ENCODE measurements at places on chromosomes 5 and 9.

GRCh38 chr9:81685763-81686613, 3.4 kb downstream of the TLE1 start:
- DNase-seq = no peak

DNA sequence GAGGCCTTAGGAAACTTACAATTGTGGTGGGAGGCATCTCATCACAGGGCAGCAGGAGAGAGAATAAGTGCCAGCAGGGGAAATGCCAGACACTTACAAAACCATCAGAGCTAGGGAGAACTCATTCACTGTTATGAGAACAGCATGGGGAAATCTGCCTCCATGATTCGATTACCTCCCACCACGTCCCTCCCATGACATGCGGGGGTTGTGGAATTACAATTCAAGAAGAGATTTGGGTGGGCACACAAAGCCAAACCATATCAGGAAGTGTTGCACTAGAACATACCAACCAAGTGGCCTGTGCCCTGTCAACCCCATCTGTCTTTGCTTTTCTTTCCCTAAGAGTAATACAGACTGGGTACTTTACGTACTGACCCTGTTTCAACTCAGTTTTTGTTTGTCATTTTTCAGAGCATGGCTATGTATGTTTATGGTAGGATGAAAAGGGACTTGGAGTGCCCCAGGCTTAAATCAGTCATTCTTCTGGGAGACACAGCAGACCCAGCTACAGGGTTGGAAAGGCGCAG, 58.3 kb upstream of the TGFBR1 start:
- no peak for DNase-seq

DNA sequence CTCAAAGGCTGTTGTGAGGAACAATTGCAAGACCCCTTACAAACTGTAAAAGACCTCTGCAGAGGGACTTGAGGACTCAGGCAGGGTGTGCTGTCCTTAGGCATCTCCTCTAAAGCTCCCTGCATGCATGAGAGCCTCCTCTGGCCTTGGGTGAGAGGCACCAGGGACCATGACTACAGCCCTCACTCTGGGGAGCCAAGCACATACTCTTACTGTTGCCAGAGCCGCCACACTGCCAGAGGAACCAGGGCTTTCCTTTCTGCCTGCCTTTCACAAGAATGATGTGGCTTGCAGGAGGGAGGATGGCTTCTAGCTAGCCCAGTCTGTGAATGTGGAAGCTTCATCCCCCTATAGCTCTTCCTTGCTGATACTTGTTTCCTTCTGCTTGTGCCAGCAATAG, 5.9 kb downstream of the IGFBPL1 start:
- DNase-seq = no peak

DNA sequence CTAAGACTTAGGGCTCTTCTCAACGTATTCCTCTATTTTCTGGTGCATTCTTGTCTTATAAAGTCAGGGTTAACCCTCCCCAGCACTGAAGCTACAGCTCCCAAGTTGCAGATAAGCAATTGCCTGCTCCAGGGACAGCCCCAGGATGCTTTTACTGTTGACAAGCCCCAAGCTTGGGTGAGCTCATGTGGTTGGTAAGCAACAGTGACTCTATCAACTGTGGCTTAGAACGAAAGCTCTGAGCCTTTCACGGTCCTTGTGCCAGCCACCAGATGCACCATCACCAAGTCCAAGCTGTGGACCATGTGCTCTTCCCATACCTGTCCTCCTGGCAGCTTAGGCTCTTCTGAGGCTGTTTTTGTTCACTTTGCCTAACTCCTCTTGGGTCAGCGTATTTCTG, 13.5 kb downstream of the ADRB2 start:
- DNase-seq = no peak

DNA sequence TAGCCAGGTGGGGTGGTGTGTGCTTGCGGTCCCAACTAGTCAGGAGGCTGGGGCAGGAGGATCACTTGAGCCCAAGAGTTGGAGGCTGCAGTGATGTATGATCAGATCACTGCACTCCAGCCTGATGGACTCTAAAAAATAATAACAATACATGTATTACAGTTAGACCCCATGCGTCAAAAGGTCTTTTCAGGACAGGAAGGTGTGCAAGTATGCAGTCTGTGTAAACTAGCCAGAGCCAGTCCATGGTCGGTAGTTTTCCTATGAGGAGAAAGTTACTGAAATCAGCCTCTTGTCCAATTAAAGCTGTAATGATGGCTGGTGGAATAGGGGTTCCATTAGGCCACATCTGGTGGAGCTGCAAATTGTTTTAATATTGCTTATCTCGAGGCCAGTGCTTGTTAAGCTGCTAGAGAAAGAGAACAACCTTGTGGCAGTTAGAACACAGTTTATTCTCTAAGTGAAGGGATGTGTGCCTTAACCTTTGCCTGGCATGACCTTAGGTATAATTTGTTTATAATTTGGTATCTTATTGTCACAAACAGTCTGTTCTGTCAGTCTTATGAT, 1.5 kb upstream of the STOM start:
- DNase-seq = no peak

DNA sequence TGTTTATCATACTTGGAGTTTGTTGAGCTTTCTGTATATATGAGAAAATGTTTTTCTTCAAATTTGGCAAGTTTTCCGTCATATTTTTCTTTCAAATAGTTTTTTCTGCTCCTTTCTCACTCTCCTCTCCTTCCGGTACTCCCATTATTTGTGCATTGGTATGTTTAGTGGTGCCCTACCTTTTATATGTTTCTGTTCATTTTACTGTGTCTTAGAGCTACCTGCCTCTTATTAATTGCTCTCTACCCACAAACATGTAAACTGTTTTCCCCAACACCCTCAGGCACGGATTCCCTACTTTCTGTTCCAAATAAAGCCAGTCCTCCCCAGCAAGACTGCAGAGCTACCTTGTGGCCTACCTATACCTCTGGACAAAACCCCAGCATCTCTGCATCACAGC, 60.6 kb upstream of the S1PR3 start:
- no peak for DNase-seq

GRCh38 chr9:10855847-10856246, 243.0 kb upstream of the PTPRD start:
- no peak for DNase-seq

DNA sequence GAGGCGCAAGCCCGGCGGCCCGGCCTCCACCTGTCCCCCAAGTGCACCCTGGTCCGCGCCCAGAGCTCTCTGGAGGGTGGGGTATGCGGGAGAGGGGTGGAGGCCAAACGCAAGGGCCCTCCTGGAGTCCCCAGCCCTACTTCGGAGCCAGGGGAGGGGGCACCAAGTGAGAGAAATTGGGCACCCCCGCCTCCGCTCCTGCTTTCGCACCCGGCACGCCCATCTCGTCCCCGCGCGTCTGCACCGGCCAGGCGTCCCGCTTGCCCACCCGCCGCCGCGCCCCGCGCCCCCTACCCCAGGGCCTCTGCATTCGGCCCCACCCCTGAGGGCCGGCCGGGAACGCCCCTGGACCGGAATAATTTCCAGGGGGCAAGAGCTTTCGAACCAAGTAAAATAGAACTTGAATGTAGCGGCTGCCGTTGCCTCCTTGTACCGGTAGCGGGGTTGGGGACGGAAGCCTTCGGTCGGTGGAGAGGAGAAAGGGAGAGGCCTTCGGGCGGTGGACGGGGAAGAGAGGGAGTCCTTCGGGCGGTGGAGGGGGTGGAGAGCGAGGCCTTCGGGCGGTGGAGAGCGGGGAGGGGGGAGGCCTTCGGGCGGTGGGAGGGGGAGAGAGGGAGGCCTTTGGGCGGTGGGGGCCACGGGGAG, 694 bp upstream of the PHPT1 start:
- DNase-seq = peak; percentile 46

DNA sequence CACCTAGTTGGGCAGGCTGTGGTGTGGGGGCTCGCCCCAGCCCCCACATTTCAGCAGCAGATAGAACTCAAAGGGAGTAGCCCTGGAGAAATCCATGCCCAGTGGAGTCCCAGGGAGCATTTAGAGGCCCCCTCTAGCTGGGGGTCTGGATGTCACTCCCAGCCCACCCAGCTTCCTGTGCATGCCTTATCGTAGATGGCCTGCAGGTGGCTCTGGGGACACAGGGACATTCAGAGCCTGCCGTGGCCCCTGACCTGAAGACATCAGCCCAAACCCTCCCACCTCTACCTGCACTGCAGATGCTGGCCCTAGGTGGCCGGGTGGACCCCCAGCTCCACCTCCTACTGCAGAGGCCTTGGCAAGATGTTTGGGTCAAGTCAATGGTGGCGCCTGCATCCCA, 49.0 kb upstream of the LMX1B start:
- DNase-seq = no peak

DNA sequence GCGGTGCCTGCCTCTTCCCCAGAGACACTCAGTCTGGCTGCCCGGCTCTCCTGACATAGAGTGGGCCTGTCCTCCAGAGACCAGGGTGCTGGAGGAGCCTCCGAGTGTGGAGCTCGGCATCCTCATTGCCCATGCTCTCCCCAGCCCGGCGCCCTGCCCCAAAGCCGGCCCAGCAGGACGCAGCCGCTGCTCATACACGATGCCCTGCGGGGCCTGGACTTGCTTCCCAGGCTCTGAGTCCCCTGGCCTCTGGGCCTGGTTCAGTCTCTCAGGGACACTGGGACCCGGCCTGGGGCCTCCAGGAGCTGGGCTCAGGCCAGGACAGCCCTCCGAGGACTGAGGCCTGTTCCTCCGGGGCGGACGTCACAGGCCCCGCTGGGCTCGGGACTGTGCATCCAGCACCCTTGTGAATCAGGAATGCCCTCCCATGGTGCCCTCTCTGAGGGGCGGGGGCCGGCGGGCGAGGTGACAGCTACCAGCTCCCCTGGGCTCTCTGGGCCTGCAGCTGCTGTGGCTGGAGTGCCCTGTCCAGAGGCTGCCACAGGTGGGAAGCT, 23.2 kb downstream of the TPPP start:
- DNase-seq = no peak

- no peak for DNase-seq
Observed at GRCh38 chr5:131913603-131914002, 31.9 kb downstream of the MEIKIN start.

- no peak for DNase-seq
Observed at GRCh38 chr5:56516441-56516840, 283.3 kb upstream of the ANKRD55 start.

- no peak for DNase-seq
Observed at GRCh38 chr9:12715268-12715667, 22.1 kb downstream of the TYRP1 start.

GRCh38 chr5:74063346-74063745, 437.4 kb downstream of the ARHGEF28 start:
- DNase-seq = no peak

- DNase-seq = peak; percentile 27
Observed at GRCh38 chr5:170681013-170681433, 102.5 kb upstream of the GABRP start.

DNA sequence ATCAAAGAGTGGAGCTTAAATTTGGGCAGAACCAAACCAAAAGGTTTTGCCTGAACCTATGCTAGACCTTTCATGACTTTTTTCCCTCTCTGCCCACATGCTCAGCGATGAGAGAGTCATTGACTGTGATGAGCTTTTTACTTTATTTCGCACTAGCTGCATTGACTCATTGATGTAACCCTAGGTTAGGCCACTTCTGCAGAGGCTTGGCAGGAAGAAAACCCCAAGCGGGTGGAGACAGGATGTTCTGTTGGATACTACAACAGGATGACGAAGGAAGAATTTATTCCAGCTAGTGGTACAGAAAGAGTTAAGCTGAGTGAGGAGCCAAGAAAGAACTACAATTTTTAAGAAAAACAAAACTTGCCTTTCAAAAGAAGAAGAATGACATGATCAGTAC, 18.4 kb downstream of the AGXT2 start:
- DNase-seq = no peak

GRCh38 chr9:95580812-95581761, 64.3 kb upstream of the PTCH1 start:
- DNase-seq = no peak

Measured in stimulated activated CD4-positive, alpha-beta T cell treated with anti-CD3 and anti-CD28 coated beads, Interleukin-2, amount 100 ng/mL, for 24 hours (primary cell).